ENCODE measurements at places on chromosomes 1 and 21. TPM values are rescaled to one million over a fixed set of nuclear protein-coding genes. Genes with fewer than 3 reads are reported as not detected.

The ADGRL4 gene
- not detected for polyA plus RNA-seq

GRCh38 chr1:53500204-53501064 lies 41.2 kb downstream of the DMRTB1 start:
- DNase-seq: no peak

- no peak for DNase-seq
These were observed 1433.1 kb downstream of the PLA2G4A start for GRCh38 chr1:188261849-188262248.

DNA sequence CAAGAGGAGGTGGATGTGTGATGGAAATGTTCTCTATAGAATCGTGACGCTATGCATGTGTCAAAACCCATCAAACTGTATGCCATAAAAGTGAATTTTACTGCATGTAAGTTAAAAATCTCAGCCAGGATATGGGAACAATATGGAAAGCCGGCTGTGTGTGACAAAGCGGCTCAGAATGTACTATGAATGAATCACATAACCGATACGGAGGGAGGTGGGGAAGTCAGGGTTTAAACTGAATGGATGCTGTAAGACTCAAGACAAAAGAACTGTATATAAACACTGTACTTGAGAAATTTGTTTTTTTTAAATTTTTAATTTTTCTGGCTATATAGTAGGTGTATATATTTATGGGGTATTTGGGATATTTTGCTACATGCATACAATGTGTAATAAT lies 111.6 kb upstream of the PDE4B start:
- DNase-seq: no peak

DNA sequence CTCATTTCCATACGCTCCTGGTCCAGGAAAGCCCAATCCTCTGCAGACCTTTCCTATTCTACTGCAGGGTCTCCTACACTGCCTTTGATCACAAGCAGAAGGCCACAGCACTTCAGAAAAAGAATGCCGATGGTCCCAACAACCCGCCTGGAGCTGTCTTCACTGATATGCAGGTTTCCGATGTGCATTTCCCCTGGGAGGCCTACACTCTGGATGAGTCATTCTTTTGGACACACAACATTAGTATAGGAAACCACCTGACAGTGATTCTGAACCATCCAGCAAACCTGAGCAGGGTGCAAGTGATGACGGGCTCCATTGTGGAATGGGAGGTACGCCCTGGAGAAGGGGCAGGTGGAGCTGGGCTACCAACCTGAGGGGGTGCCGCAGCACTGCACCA lies 15.0 kb downstream of the PCAT6 start:
- DNase-seq: no peak

All from B cell (primary cell).